GM23338 (cell line): ENCODE measurements at places on chromosomes 6 and 20. TPM values are rescaled to one million over a fixed set of nuclear protein-coding genes. Genes with fewer than 3 reads are reported as not detected.

DNA sequence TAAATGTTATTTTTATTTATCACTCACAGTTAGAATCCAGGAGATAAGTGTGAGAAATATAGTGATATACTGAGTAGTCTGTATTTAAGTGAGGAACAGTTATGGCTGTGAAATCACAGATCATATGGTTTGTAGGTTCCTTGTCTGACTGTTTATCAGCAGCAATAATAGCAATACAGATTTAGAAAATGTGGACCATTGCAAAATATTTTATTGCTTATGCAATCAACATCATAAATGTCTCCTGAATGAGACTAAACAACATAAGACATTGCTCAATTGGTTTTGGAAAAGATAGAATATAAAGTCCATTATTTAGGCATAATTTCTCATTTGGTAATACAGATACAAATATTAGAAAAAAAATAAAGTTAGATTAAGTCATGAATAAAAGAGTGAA, 43.7 kb downstream of the CCDC170 start:
- no peak for DNase-seq

The OPRM1 gene
- 0.52 TPM in 1 of 2 replicates, not detected in the other for total RNA-seq

The ALDH5A1 gene
- 4.6 and 5.2 TPM in 2 replicates for total RNA-seq

- DNase-seq = no peak
These were observed 613.2 kb upstream of the FLRT3 start for GRCh38 chr20:14950633-14951032.

The IL17F gene
- total RNA-seq = not detected in 2 replicates

DNA sequence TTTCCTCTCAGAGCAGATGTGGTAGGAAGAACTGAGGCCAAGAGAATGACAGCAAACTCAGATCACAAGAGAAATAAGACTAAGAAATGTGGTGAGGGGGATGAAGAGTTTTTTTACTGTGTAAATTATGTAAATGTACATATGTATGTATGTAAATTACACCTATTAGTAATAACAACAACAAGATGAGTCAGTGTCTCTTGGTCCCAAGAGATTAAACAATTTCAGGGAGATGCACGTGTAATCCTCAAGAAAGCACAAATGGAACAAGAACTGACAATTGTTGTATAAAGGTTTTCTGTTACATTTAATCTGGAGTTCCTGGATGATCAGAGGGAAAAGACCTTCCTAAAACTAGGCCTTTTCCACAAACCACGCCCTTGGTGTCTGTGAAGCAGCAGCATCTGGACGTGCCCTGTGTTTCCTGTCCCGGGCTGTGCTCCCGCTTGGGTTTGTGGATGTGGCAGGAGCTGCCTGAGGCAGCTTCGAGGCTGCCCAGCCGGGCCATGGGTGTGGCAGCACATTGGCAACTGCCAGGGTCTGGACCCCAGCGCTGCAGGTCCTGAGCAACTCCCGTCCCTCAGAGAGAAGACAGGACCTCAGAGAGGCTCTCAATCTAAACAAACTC, 994 bp downstream of the CLDN20 start:
- DNase-seq = no peak

DNA sequence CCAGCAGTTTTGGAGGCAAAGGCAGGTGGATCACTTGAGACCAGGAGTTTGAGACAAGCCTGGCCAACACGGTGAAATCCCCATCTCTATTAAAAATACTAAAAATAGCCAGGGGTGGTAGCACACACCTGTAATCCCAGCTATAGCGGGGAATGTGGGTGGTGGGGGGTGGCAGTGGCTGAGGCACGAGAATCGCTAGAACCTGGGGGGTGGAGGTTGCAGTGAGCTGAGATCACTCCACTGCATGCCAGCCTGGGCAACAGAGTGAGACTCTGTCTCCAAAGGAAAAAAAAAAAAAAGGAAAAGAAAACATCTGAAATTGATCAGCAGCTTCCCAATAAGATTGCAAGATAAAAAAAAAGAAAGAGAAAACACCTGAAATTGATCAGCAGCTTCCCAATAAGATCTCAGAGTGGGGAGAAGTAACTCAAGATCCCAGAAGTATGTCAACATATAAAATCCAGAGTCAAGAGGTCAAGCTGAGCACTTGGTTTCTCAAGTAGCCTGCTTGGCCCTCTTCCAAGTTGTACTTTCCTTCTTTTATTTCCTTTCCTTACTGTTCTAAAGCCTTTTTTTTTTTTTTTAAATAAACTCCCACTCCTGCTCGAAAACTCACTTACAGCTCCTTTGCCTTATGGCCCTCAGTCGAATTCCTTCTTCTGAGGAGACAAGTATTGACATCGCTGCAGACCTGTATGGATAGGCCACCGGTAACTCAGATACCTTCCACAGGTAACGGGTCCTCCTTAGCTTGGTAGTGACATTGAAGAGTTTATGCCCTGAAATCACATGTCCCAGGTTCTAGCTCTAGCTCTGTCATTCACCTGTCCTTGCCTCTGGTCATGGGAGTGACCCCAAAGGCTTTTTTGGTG, 368.5 kb upstream of the SYNCRIP start:
- DNase-seq = no peak

- no peak for DNase-seq
These were observed 116.3 kb upstream of the MTHFD1L start for GRCh38 chr6:150749091-150749670.

The CALHM5 gene
- 0.10 and 0.16 TPM in 2 replicates for total RNA-seq

GRCh38 chr6:16432075-16433032, 194.0 kb downstream of the GMPR start:
- no peak for DNase-seq

The WFDC5 gene
- total RNA-seq = not detected in 2 replicates

DNA sequence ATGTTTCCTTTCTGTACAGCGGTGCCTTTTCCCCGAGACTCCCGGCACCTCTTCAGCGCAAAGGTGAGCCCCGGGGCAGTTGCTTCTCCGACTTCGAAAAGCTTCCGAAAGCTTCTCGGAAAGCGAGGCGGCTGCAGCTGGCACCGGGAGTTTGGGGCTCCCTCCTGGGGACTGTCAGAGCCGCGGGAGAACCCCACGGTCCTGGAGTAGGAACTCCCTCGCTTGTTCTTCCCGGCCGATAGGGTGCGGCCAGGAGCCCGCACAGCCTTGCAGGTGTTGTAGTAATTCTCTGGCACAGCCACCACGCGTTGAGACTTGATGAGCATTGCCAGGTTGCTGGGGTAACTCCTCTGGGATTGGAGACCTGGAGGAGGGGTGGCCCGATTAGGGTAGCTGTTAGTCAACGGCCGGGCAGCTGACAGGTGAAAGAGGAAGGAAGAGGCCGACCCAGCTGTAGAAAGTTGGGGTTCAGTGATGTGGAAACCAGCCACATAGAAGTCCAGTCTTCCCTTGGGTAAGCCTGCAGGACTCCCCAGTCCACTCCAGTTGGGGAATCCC, 721 bp downstream of the KDM1B start:
- DNase-seq = peak; percentile 95
